ENCODE measurements at places on chromosomes 6 and 20.

DNA sequence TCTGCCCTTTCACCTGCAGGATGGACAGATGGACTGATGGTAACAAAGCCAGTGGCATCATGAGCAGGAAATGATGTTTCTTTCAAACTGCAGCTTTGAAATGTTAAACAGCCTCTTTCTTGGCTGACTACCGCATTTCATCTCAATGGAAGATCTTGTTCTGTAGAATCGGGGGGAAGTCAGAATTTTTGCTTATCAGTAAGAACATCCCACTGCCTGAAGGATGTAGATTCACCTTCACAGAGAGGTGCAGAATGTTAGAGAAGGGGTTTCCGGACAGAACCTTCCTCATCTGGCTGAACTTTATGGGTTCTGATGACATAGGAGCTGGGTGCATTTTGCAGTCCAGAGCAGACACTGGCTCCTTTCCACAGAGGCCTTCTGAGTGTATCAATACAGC lies 32.7 kb downstream of the GGTLC1 start:
- no peak for DNase-seq

DNA sequence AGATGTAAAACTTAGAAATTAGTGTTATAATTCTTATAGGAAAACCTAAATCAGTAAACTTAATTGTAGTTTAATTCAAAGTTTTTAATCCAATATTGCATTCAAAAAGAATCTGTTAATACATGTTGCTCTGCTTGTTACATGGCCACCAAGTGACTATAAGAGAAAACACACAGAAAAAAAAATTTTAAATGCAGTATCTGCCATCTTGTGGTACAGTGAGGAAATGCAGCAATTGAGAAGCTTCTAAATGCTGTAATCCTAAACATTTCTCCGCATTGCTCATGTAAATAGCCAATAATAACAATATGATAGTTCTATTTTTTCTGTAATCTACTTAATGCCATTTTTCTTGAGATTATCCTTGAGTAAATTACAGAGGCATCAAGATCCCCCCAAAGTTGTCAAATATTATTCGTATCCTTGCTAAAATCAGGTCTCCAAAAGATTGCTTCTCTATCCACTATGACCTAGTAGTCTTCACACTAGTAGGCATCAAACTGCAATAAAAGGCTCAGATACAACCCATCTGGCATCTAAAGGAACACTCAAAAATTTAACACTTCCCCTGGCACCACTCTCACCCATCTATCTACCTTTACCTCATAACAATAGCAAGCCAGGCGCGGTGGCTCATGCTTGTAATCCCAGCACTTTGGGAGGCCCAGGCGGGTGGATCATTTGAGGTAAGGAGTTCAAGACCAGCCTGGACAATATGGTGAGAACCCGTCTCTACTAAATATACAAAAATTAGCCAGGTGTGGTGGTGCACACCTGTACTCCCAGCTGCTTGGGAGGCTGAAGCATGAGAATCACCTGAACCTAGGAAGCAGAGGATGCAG lies 34.6 kb downstream of the HDAC2 start:
- DNase-seq = peak; percentile 58

GRCh38 chr20:62069741-62070216 lies 4.1 kb upstream of the TAF4 start:
- DNase-seq = peak; percentile 84

GRCh38 chr20:34647737-34648136 lies 29.2 kb downstream of the PIGU start:
- no peak for DNase-seq

GRCh38 chr20:571754-572441 lies 28.3 kb upstream of the CSNK2A1 start:
- DNase-seq = no peak

DNA sequence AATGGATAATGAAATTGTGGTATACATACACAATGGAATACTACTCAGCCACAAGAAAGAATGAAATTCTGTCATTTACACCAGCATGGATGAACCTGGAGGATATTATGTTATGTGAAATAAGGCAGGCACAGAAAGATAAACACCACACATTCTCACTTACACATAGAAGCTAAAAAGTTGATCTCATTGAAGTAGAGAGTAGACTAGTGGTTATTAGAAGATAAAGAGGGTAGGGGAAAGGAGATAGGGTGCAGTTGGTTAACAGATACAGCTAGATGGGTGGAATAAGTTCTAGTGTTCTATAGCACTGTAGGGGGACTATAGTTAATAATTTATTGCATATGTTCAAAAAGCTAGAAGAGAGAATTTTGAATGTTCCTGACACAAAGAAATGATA lies 25.5 kb upstream of the LTV1 start:
- no peak for DNase-seq

- DNase-seq = no peak
Observed at GRCh38 chr6:167208819-167209576, 51.2 kb upstream of the GPR31 start.

DNA sequence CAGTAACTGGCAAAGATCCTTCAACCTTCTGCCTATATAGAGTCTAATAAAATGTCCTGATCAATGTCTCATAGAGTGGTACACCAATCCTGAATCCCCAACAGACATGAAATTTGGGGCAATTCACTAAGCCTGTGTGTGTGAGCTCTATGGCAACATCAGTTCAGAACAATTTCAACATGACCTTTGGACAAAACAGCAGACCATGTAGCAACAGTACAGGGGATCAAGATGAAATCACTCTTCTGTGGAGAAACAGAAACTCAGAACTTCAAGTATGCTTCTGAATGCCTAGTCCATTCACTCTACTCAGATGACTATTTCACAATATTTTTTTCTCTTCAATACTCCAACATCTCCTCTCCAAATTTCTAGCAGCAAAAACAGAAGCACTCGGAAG lies 49.1 kb upstream of the OPRM1 start:
- DNase-seq = no peak

Measured in HCEC 1CT (cell line).